ENCODE measurements at places on chromosomes 7 and 10. TPM values are rescaled to one million over a fixed set of nuclear protein-coding genes. Genes with fewer than 3 reads are reported as not detected.

The SLC13A4 gene
- total RNA-seq, result 0.50 TPM

The FOXI2 gene
- not detected for total RNA-seq

The MCM10 gene
- 0.83 TPM for total RNA-seq

The TAF6 gene
- total RNA-seq, result 41.5 TPM

The ZNF727 gene
- total RNA-seq, result 6.4 TPM

DNA sequence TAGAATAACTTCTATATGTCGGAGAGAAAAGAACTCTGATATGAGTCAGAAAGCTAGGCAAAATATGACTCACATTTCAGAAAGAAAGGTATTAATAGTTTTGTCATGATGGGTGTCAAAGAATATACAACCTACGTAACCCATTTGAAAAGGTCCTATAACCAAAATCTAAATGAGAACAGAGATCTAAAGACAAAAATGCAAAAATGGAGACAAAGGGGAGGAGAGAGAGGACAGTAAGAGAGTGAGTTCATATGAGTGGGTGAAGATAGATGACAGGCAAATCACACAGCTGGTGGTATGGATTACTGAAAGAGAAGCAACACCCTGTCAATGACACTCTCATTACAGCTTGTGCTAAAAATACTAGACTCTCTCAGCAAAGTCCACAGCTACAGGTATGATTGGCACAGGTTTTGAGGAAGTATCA, 25.6 kb downstream of the ANKMY2 start:
- DNase-seq, result peak; percentile 45
- no peaks in the 10 kb centered on the region for H3K27me3 ChIP-seq
- H3K27ac ChIP-seq, result no peak overlapping the region
- no peaks in the 10 kb centered on the region for H3K4me1 ChIP-seq

DNA sequence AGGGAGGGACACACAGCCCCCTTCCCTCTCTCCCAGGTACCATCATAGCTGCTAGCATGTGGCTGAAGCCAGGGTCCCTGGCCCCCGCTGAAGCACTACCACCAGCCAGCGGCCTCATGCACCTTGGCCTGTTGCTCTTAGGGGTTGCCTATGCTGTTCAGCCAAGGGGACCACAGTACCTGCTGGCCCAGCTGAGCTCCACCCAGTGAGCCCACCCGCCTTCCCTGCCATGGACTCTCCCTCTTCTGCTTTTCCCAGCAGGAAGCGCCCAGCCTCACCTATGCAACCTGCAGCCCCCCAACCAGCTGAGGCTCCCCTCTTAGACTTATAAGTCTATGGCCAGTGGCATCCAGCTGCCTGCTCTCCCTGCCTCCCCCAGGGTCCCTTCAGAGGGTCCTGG, 8.7 kb upstream of the MTPAP start:
- H3K4me1 ChIP-seq, result no peaks in the 10 kb centered on the region
- H3K27me3 ChIP-seq, result no peaks in the 10 kb centered on the region
- DNase-seq, result no peak
- no peak overlapping the region for H3K27ac ChIP-seq
- no peak overlapping the region for H3K4me3 ChIP-seq
- H3K36me3 ChIP-seq, result no peaks in the 10 kb centered on the region

DNA sequence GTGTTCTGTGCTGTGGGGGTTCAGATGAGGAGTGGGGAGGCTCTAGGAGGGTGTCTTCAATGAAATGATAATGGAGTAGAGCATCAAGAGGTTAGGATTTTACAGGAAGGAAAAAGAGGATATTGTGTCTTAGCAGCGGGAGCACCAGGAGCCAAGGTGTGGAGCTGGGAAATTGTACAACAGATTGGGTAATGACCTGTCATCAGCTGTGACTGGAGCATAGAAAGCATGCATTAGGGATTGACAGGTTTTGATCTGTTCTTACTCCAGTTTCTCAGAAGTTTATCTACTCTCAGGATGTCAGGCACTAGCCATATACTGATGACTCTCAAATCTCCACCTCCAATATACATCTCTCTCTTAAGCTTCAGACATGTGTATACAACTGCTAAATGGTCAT, 196.9 kb downstream of the ARHGAP12 start:
- H3K27ac ChIP-seq, result no peak overlapping the region
- H3K4me1 ChIP-seq, result no peaks in the 10 kb centered on the region
- H3K36me3 ChIP-seq, result no peaks in the 10 kb centered on the region
- peaks cover 2% of the 10 kb centered on the region for H3K27me3 ChIP-seq
- no peak for DNase-seq
- no peak overlapping the region for H3K4me3 ChIP-seq

DNA sequence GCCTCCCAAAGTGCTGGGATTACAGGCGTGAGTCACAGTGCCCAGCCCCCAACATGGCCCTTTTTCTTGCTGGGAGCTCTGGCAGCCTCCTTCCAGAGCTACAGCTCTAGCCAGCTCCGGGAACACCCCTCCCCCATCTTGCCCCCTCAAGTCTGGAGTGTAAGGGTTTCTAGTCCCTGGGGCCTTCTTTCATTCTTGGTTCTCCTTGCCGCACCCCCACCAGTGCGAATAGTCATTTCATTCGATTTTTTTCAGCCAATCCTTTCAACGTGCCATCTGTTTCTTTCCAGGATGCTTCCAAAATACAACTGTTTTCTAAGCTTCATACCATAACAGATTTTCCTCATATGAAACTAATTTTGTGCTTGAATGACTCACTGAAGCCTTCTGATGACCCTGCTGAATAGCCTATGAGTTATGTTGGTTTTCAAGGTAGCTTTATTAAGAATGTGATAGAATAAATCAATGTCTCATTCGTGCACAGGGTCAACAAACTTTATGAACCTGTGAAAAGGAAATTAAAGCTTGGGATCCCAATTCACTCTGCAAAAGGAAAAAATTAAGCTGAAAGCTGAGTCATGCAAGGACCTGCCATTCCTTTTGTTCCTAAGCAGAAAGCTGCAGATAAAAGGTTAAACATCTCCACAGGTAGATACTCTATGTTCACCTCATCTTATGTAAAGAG, 38.6 kb downstream of the CDC14C start:
- H3K36me3 ChIP-seq, result no peaks in the 10 kb centered on the region
- DNase-seq, result peak; percentile 84
- H3K4me3 ChIP-seq, result no peak overlapping the region

DNA sequence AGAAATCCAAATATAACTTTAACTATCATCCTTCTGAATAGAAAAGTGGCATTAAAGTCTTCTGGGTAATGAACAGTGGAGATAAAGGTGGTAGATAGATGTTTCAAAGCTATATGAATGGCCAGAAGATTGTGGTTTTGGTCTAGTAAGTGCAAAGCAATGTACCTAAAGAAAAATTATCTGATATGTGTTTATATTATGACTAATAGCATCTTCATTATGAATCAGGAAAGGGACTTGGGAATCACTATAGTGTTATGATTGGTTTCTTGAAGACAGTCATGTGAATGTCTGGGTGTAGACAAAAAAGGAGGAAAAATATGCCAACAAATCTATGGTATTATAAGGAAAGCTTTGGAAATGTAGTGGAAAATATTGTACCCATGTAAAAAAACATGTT, 3.0 kb downstream of the ZNF518A start:
- no peaks in the 10 kb centered on the region for H3K27me3 ChIP-seq
- no peak overlapping the region for H3K4me3 ChIP-seq
- H3K4me1 ChIP-seq, result no peaks in the 10 kb centered on the region
- H3K27ac ChIP-seq, result no peak overlapping the region

GRCh38 chr7:19016140-19016539, 101.3 kb downstream of the TWIST1 start:
- H3K4me3 ChIP-seq, result no peak overlapping the region
- H3K27ac ChIP-seq, result no peak overlapping the region
- no peaks in the 10 kb centered on the region for H3K4me1 ChIP-seq
- no peaks in the 10 kb centered on the region for H3K27me3 ChIP-seq
- no peaks in the 10 kb centered on the region for H3K36me3 ChIP-seq

DNA sequence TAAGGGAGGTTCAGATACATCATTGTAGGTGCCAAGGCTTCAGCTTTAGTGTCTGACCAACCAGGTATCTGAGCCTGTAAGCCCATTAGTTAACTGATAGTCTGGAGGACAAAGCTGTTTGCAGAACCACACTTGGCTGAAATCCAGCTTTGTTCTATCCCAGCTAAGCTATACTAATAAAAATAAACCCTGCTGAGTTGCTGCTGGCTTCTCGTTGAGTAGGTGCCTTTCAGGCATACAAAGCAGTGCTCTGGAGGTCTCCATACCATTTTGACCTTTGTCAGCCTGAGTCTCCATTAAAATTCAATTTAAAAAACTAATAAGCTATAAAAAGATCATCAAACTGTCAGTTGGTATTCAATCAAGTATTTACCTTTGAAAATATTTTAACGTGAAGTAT, 22.0 kb downstream of the CDCA7L start:
- no peaks in the 10 kb centered on the region for H3K36me3 ChIP-seq
- DNase-seq, result peak; percentile 42
- no peak overlapping the region for H3K4me3 ChIP-seq
- no peak overlapping the region for H3K27ac ChIP-seq

- H3K4me1 ChIP-seq, result no peaks in the 10 kb centered on the region
- H3K27me3 ChIP-seq, result no peaks in the 10 kb centered on the region
- no peak for DNase-seq
- no peak overlapping the region for H3K4me3 ChIP-seq
Measured at GRCh38 chr7:4904346-4904745, 20.8 kb upstream of the RADIL start.
